HL-60 (cell line): ENCODE measurements at places on chromosomes 13 and 19.

DNA sequence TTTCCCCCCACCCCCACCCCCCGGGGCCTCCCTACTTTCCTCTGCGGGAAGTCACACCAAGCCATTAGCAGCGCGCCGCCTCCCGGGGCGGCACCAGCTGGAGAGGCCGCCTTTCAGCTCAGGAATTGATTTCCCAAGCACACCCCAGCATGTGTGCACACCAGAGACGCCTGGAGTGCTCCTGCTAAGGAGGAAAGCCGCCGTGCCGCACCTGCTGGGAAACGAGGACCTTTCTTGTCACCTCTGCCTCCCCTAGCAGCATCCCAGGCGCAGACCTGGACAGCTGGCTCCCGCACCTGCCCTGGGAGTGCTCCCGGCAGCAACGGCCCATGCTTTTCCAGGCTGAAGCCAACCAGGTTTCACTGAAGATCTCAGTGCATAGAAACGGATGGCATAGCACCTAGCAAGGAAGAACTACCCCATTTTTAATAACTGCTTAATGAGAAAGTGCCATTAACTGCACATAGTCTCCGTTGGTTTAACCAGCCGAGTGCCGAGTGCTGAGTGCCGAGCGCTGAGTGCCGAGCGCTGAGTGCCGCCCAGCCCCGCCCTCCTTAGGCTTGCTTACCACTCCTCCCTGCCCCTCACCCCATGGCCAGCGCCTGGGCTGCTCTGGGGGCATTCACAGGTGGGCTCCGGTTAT is 165.0 kb downstream of the USP12 start:
- DNase-seq = no peak

DNA sequence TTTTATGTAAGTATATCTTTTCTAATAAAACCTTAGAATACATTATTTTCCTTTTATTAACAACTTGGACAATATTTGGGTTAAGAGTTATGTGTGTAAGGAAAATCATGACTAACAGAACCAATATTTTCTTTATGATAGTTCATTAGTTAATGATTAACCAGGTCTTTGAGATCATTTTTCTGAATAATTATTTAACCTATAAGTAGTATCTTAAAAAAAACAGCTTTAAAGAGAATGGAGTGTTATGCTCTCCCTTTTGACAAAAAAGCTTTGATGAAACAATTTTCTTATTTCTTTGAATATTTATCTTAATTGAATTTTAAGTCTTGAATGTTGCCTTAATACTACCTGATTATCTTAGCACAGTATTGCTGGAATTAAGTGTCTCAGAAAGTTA is 3.8 kb downstream of the SLAIN1 start:
- no peak for DNase-seq

DNA sequence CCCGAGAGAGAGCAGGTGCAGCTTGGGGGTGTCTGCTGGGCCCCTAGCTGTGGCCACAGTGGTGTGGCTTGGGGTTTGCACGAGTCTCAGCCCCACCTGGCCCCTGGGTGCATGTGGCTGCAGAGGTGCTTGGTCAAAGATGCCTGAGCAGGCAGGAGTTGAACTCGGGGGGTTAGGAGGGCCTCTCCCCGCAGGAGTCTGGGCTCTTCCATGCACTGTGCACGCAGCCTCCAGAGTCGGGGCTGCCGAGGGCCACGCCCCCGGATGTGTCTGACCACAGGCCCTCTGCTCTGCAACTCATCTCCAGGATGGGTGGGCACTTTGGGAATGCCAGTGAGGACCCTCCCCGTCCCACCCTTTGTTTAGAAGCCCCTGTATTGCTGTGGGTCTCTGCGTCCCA is 91.5 kb upstream of the MCF2L start:
- DNase-seq = no peak

DNA sequence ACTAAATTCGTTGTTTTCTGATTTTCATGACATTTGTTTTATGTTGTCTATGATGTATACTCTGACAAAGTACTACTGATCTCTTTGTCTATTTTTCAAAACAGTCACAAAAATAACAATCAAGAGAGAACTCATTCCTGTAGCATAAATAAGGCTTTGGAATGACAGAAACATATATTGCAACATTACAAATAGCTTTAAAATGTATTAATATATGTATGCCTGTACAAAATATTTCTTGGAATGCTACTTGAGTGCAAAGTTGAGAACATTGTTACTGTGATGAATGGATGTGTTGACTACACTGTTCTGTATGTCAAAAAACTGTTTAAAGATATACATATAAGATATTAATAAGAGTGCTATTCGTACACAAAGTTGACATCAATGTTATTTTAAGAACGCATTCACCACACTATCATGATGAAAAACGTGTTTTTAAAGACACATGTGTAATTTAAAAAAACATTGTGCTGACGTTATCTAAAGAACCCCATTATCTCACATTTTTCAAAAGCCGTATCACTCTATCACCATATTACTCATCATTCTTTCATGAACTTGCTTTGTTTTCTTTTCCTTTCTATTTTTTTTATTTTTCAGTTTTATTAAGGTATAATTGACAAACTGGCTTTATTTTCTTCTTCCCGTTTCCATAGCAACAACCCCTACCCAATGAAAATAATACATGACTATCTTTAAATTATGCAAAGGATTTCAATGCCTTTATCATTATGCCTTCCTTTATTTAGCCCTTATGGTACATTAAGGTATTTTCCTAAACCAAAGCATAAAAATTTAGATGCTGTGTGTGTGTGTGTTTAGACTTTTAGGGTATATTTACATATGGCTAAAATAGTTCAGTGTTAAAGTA is 918.8 kb downstream of the SLITRK1 start:
- no peak for DNase-seq

DNA sequence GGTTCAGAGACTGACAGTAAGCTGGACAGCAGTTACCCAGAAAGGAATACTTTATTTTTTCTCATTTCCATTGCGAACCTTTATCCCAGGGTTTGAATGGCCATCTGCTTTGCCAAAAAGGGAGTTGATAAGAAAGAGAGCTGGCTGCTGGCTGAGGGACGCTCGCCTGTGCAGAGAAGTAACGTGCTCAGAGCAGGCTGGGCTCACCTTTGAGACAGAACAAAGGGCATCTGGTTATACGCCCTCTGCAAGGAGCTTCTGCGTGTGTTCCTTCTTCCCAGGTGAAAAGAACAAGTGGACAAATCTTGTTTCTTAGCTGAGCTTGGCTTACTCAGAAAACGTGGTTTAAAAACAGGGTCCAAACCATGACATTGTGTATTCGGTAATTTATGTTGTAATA is 47.4 kb downstream of the EFNB2 start:
- no peak for DNase-seq

GRCh38 chr13:71828117-71828516 is 38.9 kb downstream of the DACH1 start:
- peak; percentile 44 for DNase-seq

DNA sequence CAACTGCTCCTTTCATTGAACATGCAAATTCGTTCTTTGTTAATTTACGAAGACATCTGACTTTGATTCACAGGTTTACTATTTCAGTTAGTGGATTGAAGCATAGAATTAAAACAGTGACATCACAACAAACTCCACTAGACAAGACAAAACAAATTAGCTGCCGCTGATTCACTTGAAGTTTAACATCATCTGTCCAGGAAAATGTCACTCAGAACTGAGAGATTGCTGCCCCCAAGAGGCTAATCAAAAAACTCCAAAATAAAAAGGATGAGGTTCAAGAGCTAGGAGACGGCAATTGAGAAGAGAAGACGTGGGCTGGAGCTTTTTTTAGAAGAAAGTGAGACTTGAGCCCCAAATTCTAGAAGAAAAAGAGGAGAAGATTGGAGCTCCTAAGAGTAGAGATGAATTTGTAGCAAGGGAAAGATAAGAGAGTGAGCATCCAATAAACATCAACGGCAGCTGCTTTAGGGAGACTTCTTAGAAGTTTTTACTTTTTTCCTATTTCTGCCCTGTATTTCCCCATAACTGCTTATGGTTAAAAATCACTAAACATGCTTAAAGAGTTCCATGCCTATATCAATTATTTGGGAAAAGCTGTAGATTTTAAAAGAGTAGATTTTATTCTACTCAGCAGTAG is 40.8 kb upstream of the TPP2 start:
- peak; percentile 34 for DNase-seq

- DNase-seq = peak; percentile 73
Measured at GRCh38 chr13:53151336-53152056, 122.9 kb downstream of the OLFM4 start.

GRCh38 chr19:5308451-5309437 is 31.9 kb downstream of the PTPRS start:
- no peak for DNase-seq

DNA sequence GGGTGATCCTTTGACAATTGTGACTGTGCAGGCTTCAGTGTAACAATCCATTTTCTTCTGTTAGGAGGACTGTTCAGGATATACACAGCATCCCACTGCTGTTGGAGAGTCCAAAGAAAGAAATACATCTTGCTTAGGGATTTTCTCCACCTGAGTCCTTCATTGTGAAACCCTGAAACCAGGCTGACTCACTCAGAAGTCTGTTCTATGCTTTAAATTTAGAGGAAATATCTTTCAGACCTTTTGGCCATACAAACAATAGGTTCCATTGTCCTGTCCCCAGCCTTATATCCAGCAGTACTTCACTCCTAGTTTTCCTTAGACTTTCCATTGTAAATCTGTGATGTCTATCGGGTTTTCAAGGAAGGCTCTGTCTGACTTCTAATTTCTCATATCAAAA is 379.1 kb downstream of the SUCLA2 start:
- no peak for DNase-seq

DNA sequence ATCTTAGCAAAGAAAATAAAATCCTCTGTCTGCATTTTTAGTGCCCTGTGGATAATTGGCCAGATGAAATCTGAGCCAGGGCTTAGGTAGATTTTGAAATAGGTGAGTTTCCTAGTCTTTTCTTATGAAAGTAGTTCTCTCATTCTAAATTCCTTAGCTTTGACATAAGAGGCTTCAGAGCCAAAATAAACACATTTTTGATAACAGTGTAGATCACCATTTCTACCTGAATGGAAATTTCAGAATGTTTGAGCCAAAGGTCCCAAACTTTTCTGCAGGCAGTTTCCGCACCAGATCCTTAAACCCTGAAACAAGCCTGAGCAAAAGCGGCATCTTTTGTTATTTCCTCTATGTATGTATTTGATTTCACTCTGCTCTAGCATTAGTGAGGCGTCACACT is 551.2 kb downstream of the EFNB2 start:
- no peak for DNase-seq

GRCh38 chr19:19559931-19560330 is 21.9 kb downstream of the CILP2 start:
- no peak for DNase-seq

- DNase-seq = no peak
Measured at GRCh38 chr13:26445092-26445491, 112.4 kb upstream of the WASF3 start.

DNA sequence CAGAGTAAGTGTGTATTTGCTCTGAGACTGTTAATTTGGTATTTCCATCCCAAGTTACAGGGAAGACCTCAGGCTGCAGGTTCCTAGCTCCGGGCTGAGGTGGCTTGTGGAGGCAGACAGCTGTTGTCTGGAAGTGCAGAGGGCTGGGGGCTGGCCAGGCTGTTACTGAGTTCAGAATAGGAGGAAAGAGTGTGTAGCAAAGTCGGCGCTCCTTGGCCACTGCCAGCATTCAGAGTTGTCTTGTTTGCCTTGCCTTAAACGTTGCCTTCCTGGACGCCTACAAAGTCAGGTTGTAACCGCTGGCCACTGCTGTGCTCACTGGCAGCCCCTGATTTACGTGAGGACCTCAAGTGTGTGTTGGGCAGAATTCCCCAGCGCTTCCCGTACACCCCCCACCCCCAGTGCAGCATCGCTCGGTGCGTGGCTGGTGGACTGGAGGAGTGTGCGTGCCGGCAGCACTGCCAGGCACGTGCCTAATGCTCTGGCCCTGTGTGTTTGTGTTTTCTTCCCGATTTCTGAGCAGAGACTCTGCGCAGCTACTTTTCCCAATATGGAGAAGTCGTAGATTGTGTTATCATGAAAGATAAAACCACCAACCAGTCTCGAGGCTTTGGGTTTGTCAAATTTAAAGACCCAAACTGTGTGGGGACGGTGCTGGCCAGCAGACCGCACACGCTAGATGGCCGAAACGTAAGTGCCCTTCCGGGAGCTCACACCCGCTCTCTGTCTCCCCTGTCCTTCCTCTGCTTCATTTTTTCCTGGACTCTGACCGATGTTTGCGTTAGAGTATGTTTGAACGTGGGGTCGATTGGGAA is 10.5 kb downstream of the DAZAP1 start:
- no peak for DNase-seq

GRCh38 chr19:14114854-14115253 is 2.7 kb downstream of the PRKACA start:
- peak; percentile 82 for DNase-seq

GRCh38 chr13:59320021-59320420 is 843.7 kb downstream of the DIAPH3 start:
- DNase-seq = no peak

GRCh38 chr13:76797361-76797760 is 88.8 kb downstream of the KCTD12 start:
- no peak for DNase-seq

DNA sequence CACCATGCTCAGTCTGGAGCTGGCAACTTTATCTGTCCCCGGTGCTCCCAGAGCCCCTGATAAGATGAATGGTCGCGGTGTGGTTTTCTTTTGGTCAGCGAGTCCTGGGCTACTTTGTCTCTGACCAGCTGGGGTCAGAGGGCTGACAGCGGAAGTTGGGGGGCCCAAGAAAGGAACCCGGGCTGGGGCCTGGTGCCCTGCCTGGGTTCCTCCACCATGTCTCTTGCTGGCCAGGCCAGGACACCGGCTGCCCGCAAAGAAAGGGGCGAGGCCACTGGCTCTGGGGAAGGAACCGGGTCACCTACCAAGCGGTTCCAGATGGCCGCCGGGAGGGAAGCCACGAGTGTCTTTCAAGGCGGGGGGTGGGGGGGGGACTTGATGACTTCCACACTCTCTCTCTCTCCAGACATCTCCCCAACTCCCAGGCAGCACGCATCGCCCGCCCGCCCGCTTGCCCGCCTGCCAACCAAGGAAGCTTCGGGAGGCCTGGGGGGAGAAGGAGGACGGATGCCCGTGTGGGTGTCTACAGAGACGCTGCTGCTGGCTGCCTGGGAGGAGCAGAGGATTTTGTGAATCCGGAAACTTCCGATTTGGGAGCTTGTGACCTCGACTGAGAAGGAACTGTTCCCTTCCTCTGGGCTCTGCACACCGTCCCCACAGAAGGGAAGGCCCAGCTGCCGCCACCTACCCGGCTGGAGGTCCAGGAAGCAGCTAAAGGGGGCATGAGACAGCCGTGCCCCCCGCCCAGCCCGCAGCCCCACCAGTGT is 1.1 kb downstream of the PIP5K1C start:
- peak; percentile 72 for DNase-seq

GRCh38 chr13:87810391-87810801 is 139.2 kb downstream of the SLITRK5 start:
- peak; percentile 14 for DNase-seq

- DNase-seq = no peak
Measured at GRCh38 chr19:55611983-55612645, 6.7 kb downstream of the ZNF865 start.
